Heart right ventricle (tissue), 16 donors: ENCODE measurements at places on chromosomes 11 and 22. TPM values are rescaled to one million over a fixed set of nuclear protein-coding genes. Genes with fewer than 3 reads are reported as not detected.

Gene C11orf87
- total RNA-seq = 0.06 TPM

GRCh38 chr11:116849486-116849885, 12.1 kb upstream of the APOA1 start:
- H3K36me3 ChIP-seq = no peaks in the 10 kb centered on the region
- no peak overlapping the region for H3K4me3 ChIP-seq
- peaks cover 8% of the 10 kb centered on the region for H3K4me1 ChIP-seq
- no peak overlapping the region for H3K27ac ChIP-seq
- H3K27me3 ChIP-seq = no peaks in the 10 kb centered on the region

- peaks cover 15% of the 10 kb centered on the region for H3K4me1 ChIP-seq
- no peaks in the 10 kb centered on the region for H3K36me3 ChIP-seq
- DNase-seq = no peak
- H3K27me3 ChIP-seq = peaks cover 5% of the 10 kb centered on the region
- H3K4me3 ChIP-seq = no peak overlapping the region
- H3K27ac ChIP-seq = no peak overlapping the region
Measured at GRCh38 chr22:24498824-24499223, 3.7 kb downstream of the UPB1 start.

- no peaks in the 10 kb centered on the region for H3K27me3 ChIP-seq
- no peaks in the 10 kb centered on the region for H3K36me3 ChIP-seq
- no peak for DNase-seq
- peaks cover 10% of the 10 kb centered on the region for H3K4me1 ChIP-seq
Measured at GRCh38 chr11:36061471-36061870, 117.6 kb downstream of the LDLRAD3 start.

GRCh38 chr11:57349491-57350274, 11.5 kb downstream of the P2RX3 start:
- H3K36me3 ChIP-seq = no peaks in the 10 kb centered on the region
- no peak overlapping the region for H3K27ac ChIP-seq
- peaks cover 13% of the 10 kb centered on the region for H3K4me1 ChIP-seq
- DNase-seq = peak; percentile 80

- DNase-seq = no peak
- H3K36me3 ChIP-seq = no peaks in the 10 kb centered on the region
- no peak overlapping the region for H3K27ac ChIP-seq
- H3K4me1 ChIP-seq = no peaks in the 10 kb centered on the region
- no peak overlapping the region for H3K4me3 ChIP-seq
Measured at GRCh38 chr22:48092866-48093265, 1330.4 kb downstream of the TBC1D22A start.

- no peaks in the 10 kb centered on the region for H3K4me1 ChIP-seq
- no peak overlapping the region for H3K27ac ChIP-seq
- H3K27me3 ChIP-seq = no peaks in the 10 kb centered on the region
- no peak overlapping the region for H3K4me3 ChIP-seq
- no peak for DNase-seq
Measured at GRCh38 chr11:68939583-68940555, 36.2 kb downstream of the IGHMBP2 start.

GRCh38 chr11:106161775-106162634, 84.5 kb downstream of the AASDHPPT start:
- no peaks in the 10 kb centered on the region for H3K27me3 ChIP-seq
- no peak overlapping the region for H3K27ac ChIP-seq
- H3K36me3 ChIP-seq = no peaks in the 10 kb centered on the region
- no peaks in the 10 kb centered on the region for H3K4me1 ChIP-seq

Gene GAB4
- total RNA-seq = not detected

- peaks cover 72% of the 10 kb centered on the region for H3K4me1 ChIP-seq
- no peaks in the 10 kb centered on the region for H3K36me3 ChIP-seq
- DNase-seq = no peak
- peak overlapping the region; percentile 29 for H3K4me3 ChIP-seq
- H3K27ac ChIP-seq = no peak overlapping the region
Measured at GRCh38 chr11:83170865-83171264, 13.9 kb downstream of the PCF11 start.

GRCh38 chr11:255176-255575, 18.4 kb downstream of the PSMD13 start:
- no peak for DNase-seq
- peaks cover 5% of the 10 kb centered on the region for H3K27me3 ChIP-seq
- H3K27ac ChIP-seq = no peak overlapping the region
- H3K4me1 ChIP-seq = no peaks in the 10 kb centered on the region

DNA sequence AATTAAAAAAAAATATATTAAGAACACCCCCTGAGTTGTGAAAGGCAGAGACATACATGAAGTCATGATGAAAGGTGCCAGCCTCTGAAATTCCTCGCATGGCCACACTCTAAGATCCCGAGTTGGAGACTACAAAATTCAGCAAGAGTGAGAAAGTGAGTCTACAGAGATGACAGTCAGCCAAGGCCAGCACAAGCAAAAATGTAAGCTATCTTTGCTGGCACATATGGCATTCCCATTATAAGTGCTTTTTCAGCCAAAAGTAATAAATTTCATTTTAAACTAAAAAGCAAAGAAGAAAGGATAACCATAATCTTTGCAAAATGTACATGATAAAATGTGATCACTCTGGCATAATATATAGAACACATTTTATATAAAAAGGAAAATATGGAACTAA, 40.6 kb downstream of the FANCF start:
- H3K36me3 ChIP-seq = no peaks in the 10 kb centered on the region
- no peak for DNase-seq
- H3K4me3 ChIP-seq = no peak overlapping the region
- no peaks in the 10 kb centered on the region for H3K4me1 ChIP-seq
- no peaks in the 10 kb centered on the region for H3K27me3 ChIP-seq
- H3K27ac ChIP-seq = no peak overlapping the region

DNA sequence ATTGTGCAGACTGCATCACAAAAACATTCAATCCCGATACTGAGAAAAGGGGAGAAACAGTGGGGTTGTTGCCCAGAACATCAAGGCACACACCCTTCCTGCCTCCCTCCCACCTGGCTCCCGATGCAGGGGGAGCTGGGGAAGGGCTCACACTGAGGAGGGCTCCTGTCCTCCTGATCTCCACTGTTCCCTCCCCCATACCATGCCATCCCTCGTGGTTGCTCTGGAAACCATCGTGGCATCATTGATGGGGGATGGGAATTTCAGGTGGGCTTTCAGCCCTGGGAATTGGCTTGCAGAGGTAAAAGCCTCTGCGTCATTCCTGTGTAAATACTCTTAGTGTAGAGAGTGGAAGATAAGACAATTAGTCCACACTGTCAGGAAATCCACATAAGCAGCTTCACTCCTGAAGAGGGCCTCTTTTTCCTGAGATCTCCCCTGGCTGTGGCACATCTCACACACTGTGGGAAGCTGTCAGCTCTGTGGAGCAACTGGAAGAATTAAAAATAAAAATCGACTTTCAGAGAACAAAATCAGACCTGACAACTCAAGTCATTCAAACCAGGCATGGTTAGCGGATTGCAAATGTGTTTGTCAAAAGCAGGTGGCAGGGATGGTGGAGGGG, 176.0 kb downstream of the CHST1 start:
- no peaks in the 10 kb centered on the region for H3K36me3 ChIP-seq
- peaks cover 10% of the 10 kb centered on the region for H3K27me3 ChIP-seq
- H3K4me3 ChIP-seq = no peak overlapping the region
- no peak for DNase-seq
- H3K27ac ChIP-seq = no peak overlapping the region

DNA sequence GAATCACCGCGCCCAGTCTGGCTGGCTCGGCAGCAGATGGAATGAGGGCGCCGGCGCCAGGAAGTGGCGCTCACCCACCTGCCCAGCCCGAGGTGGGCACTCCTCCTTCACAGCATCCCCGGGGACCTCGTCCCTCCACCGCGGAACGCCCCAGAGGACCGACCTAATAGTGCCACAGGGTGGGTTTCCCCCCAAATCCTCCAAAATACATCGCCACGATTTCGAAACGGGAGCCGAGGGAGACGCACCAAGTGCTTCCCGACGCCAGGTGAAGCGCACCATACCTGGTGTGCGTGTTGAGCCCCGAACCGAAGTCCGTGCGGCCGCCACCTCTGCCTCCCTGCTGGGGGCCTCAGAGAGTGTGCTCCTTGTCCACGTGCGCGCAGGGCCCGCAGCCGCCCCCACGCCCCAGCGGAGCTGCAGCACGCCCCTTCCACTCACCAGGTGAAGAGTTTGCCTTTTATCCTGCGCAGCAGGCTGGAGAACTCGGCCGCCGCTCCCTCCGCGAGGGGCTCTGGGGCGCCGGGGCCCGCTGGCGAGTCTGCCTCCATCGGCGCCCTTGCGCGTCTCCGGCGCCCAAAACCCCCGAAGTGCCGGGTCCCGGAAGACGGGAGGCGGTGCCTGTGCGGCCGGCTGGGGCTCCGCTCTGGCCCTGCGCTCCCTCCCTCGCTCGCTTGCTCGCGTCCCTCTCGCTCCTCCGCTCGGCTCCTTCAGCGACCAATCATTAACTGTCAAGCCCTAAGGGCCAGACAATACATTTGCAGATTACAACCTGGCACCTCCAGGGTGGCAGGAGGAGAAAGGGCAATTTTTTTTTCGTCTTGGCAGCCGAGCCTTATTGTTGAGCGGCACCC, at the start of gene SLC35F2:
SLC35F2 (minus strand) TSS at position 571 of the 854 bp plus-strand sequence; CDS start at position 551, 20 bp downstream.
- no peaks in the 10 kb centered on the region for H3K36me3 ChIP-seq
- peak; percentile 29 for DNase-seq
- H3K4me3 ChIP-seq = peak within 1 kb of the TSS; percentile 67

DNA sequence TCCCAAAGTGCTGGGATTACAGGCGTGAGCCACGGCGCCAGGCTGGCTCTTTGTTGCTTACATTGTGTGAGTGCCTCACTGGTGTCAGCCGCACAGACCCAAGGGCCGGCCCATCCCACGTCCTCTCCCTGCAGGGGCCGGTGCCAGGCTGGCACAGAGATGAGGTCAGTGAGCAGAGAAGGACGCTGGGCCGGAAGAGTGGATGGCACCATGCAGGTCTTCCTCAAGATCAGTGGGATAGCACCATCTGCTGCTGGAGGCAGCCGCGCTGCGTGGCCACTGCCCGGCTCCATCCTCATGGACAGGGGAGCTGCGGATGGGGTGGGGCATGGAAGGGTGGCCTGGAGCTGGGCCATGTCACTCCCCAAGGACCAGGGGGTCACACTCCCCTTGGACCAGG, 22.0 kb upstream of the FGF4 start:
- H3K4me3 ChIP-seq = no peak overlapping the region
- no peak overlapping the region for H3K27ac ChIP-seq
- no peaks in the 10 kb centered on the region for H3K27me3 ChIP-seq
- no peaks in the 10 kb centered on the region for H3K4me1 ChIP-seq
- no peak for DNase-seq

DNA sequence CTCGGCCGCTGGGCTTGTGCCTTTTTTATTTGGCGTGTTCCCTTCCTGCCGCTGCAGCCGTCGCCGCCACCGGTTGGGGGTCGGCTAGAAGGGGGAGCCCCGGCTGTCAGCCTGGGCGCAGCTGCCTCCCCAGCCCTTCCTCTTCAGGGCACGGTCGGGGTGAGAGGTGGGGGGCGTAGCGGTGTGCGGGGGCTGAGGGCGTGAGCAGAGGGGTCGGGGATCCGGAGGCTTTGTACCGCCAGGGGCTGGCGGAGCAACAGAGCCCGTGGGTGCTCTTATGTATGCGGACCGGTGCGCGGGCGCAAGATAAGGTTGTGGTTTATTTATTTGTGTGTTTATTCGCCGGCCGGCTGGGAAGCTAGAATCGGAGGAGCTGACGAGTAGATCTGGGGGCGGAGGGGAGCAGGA, 477 bp downstream of the ZBTB16 start:
- H3K27ac ChIP-seq = peak overlapping the region; percentile 99
- H3K27me3 ChIP-seq = no peaks in the 10 kb centered on the region
- peaks cover 16% of the 10 kb centered on the region for H3K36me3 ChIP-seq
- peak; percentile 42 for DNase-seq

- no peak overlapping the region for H3K27ac ChIP-seq
- H3K4me3 ChIP-seq = no peak overlapping the region
- no peaks in the 10 kb centered on the region for H3K36me3 ChIP-seq
- no peaks in the 10 kb centered on the region for H3K27me3 ChIP-seq
Measured at GRCh38 chr11:103581760-103582159, 454.7 kb upstream of the DDI1 start.

- H3K4me1 ChIP-seq = no peaks in the 10 kb centered on the region
- no peak overlapping the region for H3K27ac ChIP-seq
- H3K27me3 ChIP-seq = no peaks in the 10 kb centered on the region
Measured at GRCh38 chr11:24833573-24833972, 336.7 kb downstream of the LUZP2 start.

GRCh38 chr11:35162745-35163144, 23.8 kb downstream of the CD44 start:
- no peak overlapping the region for H3K4me3 ChIP-seq
- no peaks in the 10 kb centered on the region for H3K36me3 ChIP-seq
- no peak for DNase-seq
- H3K4me1 ChIP-seq = peaks cover 66% of the 10 kb centered on the region
- H3K27ac ChIP-seq = no peak overlapping the region

Gene MRPL17
- 61.4 TPM for total RNA-seq

Gene CNTN5
- total RNA-seq = 0.32 TPM

Gene CD3E
- 0.74 TPM for total RNA-seq

DNA sequence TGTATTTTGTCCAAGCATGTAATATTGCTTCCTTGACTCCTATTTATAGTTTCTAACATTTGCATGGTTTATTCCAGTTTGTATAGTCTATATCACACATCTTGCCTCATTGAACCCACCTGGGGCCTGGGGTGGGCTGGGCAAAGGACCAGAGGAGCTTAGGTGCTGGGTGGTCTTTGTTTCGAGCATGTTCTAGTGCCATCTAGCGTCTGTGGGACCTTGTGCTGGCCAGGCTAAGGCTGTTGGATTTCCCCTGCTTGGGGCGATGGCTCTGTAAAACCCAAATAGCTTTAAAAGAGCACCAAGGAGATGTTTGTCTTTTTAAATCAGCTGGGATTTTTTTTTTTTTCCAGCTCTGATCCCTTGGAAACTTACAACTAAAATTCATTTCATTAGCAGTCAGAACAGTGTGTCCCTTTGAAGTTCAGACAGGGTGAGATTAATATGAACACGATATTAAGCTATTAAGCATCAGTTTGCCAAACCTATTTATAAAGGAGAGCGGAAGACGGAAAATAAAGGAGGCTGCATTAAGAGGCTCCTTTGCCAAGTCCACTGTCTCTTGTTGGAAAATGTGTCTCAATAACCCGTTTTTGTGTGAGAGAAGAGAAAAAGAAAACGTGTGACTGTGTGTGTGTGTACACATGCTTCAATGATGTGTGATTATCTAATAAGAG, 157.4 kb downstream of the COMMD9 start:
- DNase-seq = peak; percentile 24
- no peaks in the 10 kb centered on the region for H3K36me3 ChIP-seq
- no peak overlapping the region for H3K4me3 ChIP-seq

Gene TRPM5
- not detected for total RNA-seq

- H3K27ac ChIP-seq = no peak overlapping the region
- no peak overlapping the region for H3K4me3 ChIP-seq
- DNase-seq = no peak
- H3K4me1 ChIP-seq = no peaks in the 10 kb centered on the region
- H3K36me3 ChIP-seq = no peaks in the 10 kb centered on the region
Measured at GRCh38 chr22:47300698-47301405, 538.4 kb downstream of the TBC1D22A start.

Gene KCTD14
- not detected for total RNA-seq

Gene OR52B4
- total RNA-seq = not detected

- H3K36me3 ChIP-seq = no peaks in the 10 kb centered on the region
- peak overlapping the region; percentile 90 for H3K27ac ChIP-seq
- peaks cover 36% of the 10 kb centered on the region for H3K4me1 ChIP-seq
- H3K27me3 ChIP-seq = no peaks in the 10 kb centered on the region
- no peak overlapping the region for H3K4me3 ChIP-seq
- peak; percentile 83 for DNase-seq
Measured at GRCh38 chr11:48169717-48170116, 46.9 kb upstream of the OR4B1 start.
